ENCODE measurements at places on chromosomes 13 and 19.

DNA sequence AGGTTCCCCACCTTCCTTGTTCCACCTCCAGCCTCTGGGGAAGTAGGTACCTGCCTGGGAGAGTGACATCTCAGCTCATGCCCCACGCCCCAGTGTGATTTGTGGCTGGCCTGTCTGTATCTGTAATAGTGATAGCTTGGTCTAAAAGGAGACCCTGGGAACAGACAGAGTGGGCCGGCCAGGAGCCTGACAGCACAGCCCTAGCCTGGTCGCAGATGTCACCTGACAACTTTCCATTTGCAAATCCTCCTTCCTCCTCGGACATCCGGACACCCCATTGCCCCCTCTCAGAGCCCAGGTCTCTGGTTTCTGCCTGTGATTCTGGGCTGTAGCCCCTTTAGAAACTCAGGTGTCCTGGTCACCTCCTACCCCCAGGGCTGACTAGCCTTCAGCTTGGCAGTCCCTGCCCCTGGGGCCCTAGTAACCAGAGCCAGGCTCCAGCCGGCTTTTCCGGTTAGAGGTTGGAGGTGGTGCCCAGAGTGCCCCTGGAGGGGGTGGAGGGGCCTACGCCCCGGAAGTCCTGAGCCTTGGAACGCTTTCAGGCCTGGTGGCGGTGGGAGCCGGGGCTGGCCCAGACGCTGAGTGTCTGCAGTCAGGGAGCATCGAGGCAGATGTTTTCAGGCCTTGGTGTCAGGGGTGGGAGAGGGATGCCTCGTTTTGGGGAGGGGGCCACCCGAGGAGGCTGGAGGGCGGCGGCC is 6.5 kb downstream of the LRRC8E start:
- no peak for DNase-seq

DNA sequence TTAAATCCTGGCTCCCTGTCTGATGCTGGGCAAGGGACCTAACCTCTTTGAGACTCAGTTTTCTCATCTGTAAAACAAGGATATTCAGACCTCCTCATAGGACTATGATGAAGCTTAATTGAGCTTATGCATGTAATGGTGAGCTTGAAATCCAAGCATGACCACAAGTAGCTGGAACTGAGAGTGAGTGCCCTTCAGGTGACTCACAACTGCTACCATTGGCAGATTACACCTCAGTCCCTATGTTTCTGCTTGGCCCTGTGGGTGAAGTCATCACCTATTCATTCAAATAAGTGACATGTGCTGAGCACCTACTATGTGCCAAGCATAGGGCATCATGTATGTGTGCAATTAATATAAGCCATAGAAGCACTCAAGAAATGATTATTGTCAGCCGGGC is 25.7 kb downstream of the NOVA2 start:
- DNase-seq = no peak

- peak; percentile 35 for DNase-seq
Measured at GRCh38 chr19:46601318-46602224, at the start of gene CALM3. CALM3 (plus strand) TSS chr19:46601330; CDS start chr19:46601435, 105 bp downstream.

- DNase-seq = no peak
Measured at GRCh38 chr13:108227651-108228272, 9.6 kb downstream of the ABHD13 start.

DNA sequence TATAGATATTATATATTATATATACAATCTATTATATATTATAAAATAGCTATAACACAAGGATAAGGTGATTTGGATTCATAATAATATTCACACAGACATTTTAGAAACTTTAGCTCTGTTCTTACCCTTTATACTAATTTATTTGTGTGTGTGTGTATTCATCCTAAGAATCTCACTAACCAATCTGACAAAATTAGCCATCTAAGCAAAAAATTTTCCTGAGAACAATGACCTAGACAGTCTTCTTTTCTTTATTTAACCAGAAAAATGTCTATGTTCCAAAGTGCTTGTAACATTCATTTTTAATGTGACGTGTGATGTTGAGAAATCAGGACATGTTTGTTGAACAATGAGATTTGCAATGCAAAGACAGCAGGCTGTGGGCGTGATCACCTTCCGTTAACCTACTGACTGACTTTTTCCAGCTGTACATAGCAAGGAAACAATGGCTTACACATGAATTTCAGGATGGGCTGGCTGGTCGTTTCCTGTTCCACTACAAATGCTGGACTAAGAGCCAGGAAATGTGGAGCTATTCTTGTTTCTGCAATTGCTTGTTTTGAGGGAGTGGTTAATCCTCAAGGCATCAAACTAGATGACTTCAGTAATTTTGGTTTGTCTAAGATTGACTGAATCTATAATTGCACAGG is 634.6 kb upstream of the ARGLU1 start:
- DNase-seq = no peak

GRCh38 chr19:18220632-18221275 is 5.5 kb downstream of the PDE4C start:
- DNase-seq = no peak

- DNase-seq = no peak
Measured at GRCh38 chr19:48969276-48970138, 4.4 kb downstream of the FTL start.

GRCh38 chr19:18776288-18776594 is 14.9 kb downstream of the COMP start:
- no peak for DNase-seq

GRCh38 chr19:32675720-32676185 is at the start of gene RGS9BP:
RGS9BP (plus strand) TSS chr19:32675848; CDS start chr19:32676264, 416 bp downstream.
- peak; percentile 61 for DNase-seq

DNA sequence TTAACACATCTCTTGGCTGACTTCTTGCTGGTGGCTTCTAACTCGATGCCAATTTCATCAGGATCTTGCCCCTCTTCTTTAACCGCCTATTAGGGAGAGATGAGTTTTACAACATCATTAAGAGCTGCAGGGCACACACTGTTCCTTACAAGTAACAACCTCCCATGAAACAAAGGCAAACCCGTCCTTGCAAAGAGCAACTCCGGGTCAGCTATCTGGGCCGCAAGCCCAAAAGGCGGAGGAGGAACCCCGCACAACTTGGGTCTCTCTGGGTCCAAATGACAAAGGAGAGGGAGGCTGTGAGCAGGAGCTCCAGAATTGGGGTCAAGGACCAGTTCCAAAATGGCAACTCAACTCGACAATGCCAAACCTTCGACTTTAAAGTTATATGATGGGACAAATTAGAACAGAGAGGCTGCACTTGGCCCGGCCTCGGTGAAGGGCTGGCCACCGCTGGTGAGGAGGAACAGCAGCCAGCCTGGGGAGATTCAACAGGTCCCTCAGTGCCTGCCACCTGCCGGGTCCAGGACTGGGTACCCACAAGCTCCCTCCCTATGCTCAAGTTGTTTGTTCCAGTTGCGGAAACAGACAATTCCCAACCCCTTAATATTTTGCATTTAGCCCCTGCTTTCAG is 1.1 kb downstream of the SAFB2 start:
- DNase-seq = no peak

DNA sequence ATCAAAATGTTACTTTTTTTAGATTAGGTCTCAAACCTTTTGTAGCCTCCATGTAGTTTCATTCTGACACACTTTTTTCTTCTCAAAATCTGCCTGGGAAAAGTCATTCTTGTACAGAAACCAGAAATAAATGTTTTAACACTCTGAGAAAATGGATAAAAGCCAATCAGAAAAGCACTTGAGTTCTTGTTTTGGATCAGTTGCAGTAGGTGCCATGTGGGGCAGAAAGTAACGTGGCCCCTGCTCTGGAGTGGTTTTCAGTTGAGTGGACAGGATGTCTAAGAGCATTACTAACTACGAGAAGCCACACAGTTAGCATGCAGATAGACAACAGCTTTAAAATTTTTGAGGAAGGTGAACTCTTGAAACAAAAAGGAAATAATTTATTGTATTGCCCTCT is 19.1 kb downstream of the GPR183 start:
- DNase-seq = peak; percentile 63

DNA sequence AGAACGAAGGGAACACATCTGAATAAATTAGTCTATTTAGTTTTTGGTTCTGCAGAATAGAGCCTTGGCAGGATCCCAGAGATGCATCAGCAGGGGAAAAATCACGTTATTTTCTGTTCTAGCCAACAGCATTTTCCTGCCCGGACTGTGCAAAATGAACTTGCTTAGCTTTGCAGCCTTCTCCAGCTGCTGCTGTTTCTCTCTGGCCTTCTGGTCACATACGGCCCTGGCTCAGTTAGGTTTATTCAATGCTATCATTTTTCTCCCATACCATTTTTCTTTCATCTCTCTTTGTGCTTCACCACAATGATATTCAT is 110.4 kb upstream of the KL start:
- no peak for DNase-seq

- DNase-seq = no peak
Measured at GRCh38 chr19:2720777-2721569, at the start of gene DIRAS1. DIRAS1 (minus strand) TSS chr19:2721372; CDS start chr19:2717806, 3,566 bp downstream.

- no peak for DNase-seq
Measured at GRCh38 chr13:31008400-31009115, 76.1 kb downstream of the TEX26 start.

GRCh38 chr13:93199856-93200255 is 26.8 kb upstream of the GPC6 start:
- no peak for DNase-seq

GRCh38 chr13:31038834-31039552 is 106.5 kb downstream of the TEX26 start:
- peak; percentile 43 for DNase-seq

GRCh38 chr13:95509521-95510310 is 42.8 kb upstream of the CLDN10 start:
- DNase-seq = no peak

DNA sequence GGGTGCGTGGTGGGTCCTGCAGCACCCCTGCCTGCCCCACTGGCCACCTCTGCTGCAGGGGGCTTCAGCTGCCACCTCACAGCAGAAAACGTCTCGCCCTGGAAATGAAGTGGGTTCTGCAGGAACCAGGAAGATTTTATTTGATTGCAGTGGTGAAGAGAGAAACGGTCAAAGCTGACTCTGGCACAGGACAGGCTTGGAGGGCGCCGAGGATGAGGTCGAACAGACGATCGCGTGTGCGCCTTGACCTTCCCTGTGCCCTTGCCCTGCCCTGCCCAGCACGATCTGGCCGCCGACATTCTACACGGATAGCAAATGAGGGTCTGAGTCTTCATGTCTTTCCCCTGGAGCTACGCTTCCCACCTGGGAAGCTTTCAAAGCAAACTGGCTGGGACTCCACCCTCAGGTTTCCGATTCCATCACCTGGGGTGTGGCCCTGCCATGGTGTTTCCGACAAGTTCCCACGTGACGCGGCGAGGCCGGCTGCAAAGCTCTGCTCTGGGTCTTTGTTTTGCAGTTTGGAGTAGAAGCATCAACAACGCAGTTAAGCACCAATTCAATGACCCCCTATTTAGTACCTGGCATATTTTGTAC is 50.3 kb upstream of the TUBGCP3 start:
- no peak for DNase-seq

DNA sequence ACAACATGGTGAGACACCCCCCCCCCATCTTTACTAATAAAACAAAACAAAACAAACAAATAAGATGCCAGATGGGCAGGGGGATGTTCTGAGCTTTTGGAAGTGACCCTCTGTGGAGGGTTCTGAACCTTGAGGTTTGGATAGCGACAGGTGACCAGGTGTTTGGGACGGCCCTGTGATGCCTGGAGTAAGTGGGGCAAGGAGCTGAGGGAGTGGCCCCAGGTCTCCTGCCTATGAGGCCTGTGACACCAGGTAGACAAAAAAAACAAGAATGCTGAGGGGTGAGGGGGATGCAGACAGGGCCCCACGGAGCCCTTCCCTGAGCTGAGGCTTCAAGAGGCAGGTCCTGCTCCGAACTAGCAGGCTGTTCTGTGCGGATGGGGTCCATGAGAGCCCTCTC is 9.2 kb downstream of the ADGRE2 start:
- DNase-seq = no peak

DNA sequence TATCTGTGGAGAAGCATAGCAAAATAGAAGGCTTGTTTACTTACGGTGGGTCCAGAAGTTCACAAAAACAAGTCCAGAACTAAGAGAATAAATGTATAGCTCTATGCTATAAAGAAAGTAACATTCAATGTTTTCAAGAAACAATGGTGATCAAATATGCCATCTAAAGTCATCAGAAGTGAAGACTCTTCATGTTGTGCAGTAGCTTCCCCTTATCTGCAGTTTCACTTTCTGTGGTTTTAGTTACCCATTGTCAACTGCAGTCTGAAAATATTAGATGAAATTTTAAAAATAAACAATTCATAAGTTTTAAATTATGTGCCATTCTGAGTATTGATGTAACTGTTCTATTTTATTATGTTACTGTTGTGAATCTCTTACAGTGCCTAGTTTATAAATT is 72.5 kb downstream of the EDNRB start:
- peak; percentile 6 for DNase-seq

- no peak for DNase-seq
Measured at GRCh38 chr13:112325920-112326645, 50.1 kb upstream of the SPACA7 start.

- DNase-seq = no peak
Measured at GRCh38 chr13:85799097-85799582, at the start of gene SLITRK6. SLITRK6 (minus strand) TSS chr13:85799419; CDS start chr13:85796508, 2,911 bp downstream.

DNA sequence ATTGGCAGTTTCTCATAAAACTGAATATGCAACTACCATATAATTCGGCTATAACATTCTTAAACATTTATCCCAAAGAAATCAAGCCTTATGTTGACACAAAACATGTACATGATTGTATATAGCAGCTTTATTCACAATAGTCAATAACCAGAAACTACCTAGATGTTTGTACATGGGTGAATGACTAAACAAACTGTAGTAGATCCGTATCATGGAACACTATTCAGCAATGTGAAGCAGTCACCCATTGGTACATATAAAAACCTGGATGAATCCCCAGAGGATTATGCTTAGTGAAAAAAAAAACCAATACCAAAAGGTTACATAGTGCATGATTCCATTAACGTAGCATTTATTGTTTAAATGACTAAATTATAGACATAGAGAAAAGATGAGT is 471.7 kb upstream of the KLHL1 start:
- no peak for DNase-seq

DNA sequence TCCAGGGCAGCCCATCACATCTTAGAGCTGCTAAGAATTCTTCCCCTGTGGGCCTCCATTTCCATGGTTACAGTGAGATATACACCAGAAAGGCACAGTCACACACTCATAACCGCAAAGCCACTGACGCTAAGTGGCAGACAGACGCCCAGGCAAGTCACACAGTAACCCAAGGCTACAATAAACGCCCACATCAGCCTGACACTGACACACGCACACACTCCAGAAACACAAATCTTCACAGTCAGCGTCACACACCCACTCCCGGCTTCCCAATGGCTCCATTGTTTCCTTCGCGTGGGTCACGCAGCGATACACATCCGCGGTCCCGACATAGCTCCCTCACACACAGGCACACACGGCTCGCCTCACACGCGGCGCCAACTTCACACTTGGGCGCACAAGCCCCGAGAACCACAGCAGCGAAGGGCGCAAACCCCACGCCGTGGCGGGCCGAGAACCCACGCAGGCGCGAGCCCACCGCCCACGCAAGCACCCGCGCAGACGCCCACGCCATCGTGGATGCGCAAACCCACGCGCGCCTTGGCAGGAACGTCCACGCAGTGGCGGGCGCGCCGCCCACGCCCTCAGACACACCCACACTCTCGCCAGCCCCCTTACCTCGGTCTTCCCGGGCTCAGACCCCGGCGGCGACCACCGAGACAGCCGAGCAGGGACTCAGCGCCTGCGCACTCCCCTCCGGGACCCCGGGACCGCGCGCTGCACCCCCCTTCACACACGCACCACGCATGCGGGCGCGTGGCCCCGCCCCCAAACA is at the start of gene ZNF667:
Gene ZNF667, minus strand, starts transcription at position 695 of the 778 bp plus-strand sequence. CDS start 14,975 bp downstream, outside the sequence.
- DNase-seq = peak; percentile 22

GRCh38 chr19:18441804-18442788 is 4.2 kb upstream of the ISYNA1 start:
- DNase-seq = no peak

- no peak for DNase-seq
Measured at GRCh38 chr13:49279885-49280284, 32.2 kb downstream of the CDADC1 start.

GRCh38 chr19:33780251-33780650 is 16.4 kb upstream of the KCTD15 start:
- no peak for DNase-seq

Data from GM13977 (cell line).